ENCODE measurements at places on chromosomes 3 and 15.

DNA sequence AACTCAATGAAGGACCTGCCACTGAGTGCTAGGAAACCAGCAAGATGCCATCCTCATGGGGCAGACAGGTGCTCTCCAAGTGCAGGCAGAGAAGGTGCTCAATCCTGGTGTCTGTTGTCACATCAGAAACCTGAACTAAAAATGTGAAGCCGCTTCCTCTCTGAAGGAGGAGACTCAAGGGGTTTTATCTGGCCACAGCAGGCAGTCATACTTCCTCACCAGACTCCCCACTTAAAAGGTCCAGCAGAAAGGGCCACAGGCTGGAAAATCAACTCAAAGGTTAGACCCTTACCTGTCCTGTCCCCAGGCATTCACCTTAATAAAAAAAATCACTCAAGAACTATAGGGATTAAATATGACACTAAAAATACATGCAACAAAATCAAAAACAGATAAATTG lies 4.8 kb downstream of the CCDC12 start:
- no peak for DNase-seq

- no peak for DNase-seq
Measured at GRCh38 chr15:92163641-92164040, 230.0 kb upstream of the ST8SIA2 start.

- DNase-seq, result no peak
Measured at GRCh38 chr3:98796334-98796733, 33.2 kb downstream of the ST3GAL6 start.

DNA sequence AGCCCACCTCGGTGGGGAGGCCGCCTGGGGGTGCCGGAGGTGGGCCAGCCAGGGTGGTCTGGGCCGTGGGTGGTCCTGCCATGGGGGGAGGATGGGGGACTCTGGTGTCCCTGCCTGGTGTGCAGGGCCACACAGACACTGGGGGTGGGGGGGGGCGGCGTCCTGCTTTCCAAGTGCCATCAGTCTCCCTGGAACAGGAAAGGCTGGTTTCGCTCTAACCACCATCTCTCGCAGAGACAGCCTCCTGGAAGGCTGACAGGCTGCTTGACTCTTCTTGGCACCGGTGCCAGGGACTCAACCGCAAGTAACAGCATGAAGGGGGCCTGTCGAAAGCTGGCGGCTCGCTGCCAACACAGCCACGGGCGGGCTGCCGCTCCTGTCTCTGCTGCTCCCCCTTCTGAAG lies 40.3 kb downstream of the RGMA start:
- no peak for DNase-seq

GRCh38 chr15:51186891-51187290 lies 92.2 kb upstream of the TNFAIP8L3 start:
- DNase-seq, result no peak

DNA sequence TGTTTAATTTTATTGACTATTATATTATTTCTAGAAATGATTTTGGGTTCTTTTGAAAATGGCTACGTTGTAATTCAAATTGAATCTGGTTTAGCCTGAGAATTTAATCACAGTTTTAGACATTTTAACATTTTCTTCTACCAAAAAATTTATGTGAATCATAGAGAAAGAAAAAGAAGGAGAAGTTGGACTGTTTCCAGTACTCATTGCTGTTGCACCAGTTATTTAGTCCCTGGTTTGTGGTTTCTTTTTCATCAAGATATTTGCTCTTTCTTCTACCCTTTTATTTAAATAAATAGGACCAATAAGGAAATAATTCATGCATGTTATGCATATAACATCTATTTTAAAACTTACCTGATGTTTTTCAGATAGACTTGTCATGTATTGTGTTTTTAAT lies 1337.1 kb downstream of the ROBO1 start:
- no peak for DNase-seq

DNA sequence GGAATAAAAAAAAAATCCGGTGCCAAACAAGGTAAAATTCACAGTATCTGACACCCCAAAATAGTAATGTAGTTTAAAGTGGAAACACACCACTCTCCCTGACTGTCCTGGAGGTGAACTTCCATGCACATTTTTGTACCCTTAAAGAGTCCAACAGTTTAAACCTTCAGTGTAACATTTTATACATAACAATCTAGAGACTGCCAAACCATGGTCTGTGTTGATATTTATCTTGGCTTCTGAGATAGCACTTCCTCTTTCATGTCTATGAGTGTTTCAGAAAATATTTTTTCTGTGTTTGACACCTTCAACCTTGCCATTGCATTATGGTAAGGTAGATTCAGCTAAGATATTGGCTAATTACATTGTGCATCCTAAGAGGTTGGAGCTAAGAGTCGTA lies 13.9 kb downstream of the TMEM45A start:
- no peak for DNase-seq

GRCh38 chr3:132378048-132378762 lies 39.1 kb upstream of the DNAJC13 start:
- no peak for DNase-seq

DNA sequence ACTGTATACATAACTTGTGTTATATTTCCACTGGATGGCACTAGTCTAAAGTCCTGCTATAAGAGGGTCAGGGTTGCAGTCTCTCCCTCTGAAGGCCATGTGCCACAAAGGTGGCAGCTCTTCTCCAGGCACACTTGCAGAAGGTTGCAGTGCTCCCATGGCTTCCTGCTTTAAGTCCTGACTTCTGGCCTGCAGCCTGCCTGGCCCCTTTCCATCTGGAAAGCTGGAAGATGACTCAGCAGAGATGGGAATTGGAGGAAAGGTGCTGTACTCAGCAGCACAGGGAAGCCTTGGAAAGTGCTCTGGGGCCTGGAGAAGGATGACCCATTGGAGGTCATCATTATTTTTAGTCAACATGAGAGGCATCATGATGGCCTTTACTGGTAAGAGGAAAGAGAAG lies 40.9 kb upstream of the MRPL3 start:
- DNase-seq, result no peak

Data from stimulated activated CD4-positive, alpha-beta T cell treated with anti-CD3 and anti-CD28 coated beads, Interleukin-12 subunit alpha, Interleukin-12 subunit beta, amount 100 ng/mL, for 48 hours (primary cell).